Heart right ventricle (tissue), 16 donors: ENCODE measurements at places on chromosomes 12 and 14. TPM values are rescaled to one million over a fixed set of nuclear protein-coding genes. Genes with fewer than 3 reads are reported as not detected.

Gene ZC2HC1C
- 3.7 TPM for polyA plus RNA-seq

Gene CDK2
- polyA plus RNA-seq, result 6.9 TPM

Gene RPGRIP1
- polyA plus RNA-seq, result 0.19 TPM

Gene SPX
- polyA plus RNA-seq, result 1.7 TPM

Gene KRT84
- not detected for polyA plus RNA-seq

Gene OR4L1
- not detected for polyA plus RNA-seq

Gene TMTC1
- polyA plus RNA-seq, result 9.6 TPM

Gene CLEC1B
- polyA plus RNA-seq, result 0.04 TPM

Gene RND1
- 1.2 TPM for polyA plus RNA-seq

Gene SHMT2
- 14.3 TPM for polyA plus RNA-seq

Gene ADAMTS20
- polyA plus RNA-seq, result not detected

Gene TMEM119
- 2.2 TPM for polyA plus RNA-seq

Gene SRRM4
- 0.06 TPM for polyA plus RNA-seq

Gene LMNTD1
- polyA plus RNA-seq, result not detected

Gene RIMKLB
- polyA plus RNA-seq, result 7.2 TPM

Gene RNU4-1
- not detected for polyA plus RNA-seq

Gene LRRC9
- polyA plus RNA-seq, result not detected

Gene PTPN11
- 26.6 TPM for polyA plus RNA-seq

Gene OTX2
- polyA plus RNA-seq, result not detected

Gene STXBP6
- 44.2 TPM for polyA plus RNA-seq

Gene ENDOU
- polyA plus RNA-seq, result 0.29 TPM

Gene RACGAP1
- 1.0 TPM for polyA plus RNA-seq

Gene CCDC196
- polyA plus RNA-seq, result not detected

Gene TUNAR
- not detected for polyA plus RNA-seq

Gene FBXW8
- 2.4 TPM for polyA plus RNA-seq
